ENCODE measurements at places on chromosomes 3 and 15. TPM values are rescaled to one million over a fixed set of nuclear protein-coding genes. Genes with fewer than 3 reads are reported as not detected.

- DNase-seq, result no peak
Observed at GRCh38 chr3:60760145-60760544, 491.1 kb downstream of the FHIT start.

DNA sequence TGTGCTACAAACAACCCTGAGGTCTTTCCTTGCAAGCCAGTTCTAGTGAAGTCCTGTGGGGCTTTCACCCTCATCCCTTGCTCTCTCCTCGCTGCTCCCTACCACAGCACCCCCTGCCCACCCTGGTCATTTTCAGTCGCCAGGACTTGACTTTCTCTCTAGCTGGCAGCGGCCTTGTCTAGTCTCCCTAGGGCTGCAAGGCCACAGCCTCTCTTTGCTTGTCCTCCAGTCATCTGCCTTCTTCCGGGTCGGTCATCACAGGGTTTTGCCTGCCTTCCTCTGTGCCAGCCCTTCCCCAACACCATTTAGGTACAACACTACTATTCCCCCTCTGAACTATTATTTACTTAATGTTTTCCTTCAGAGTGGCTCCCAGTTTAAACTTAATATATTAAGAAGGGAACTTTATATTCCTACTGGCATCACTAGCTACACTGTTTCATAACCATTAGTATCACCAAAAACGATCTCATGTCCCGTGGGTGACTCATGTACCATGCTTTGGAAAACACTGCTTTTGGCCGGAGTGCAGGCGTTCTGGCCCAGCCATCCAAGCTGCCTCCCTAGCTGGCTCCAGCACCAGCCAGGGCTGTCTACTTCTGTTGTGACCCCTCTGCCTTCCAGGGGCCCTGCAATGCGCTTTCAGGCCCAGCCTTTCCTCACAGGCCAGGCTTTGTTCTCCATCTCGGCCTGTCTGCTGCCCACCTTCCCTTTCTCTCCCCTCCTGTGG is 21.4 kb downstream of the FAH start:
- DNase-seq, result no peak

DNA sequence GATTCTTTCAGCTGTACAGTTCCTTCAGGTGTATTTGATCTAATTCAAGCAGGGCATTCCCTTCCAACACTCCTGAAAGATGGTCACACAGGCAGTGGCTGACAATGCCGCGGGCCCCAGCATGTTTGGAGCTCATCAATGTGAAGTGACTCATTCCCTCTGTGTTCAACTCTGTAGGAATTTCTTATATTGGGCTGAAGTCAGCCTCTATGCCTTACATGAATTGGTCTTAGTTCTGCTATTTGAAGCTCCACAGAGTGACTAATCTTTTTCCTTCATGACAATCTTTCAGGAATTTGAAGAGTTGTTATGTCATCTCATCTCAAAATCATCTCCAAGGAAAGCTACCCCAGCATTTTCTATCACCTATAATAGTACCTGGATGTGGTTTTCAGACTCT is 142.5 kb upstream of the C2CD4B start:
- no peak for DNase-seq

- no peak for DNase-seq
Observed at GRCh38 chr15:83282141-83282540, 2.3 kb downstream of the BNC1 start.

The ABHD17C gene
- polyA plus RNA-seq, result 31.4 TPM

The TTC21A gene
- 21.4 TPM for polyA plus RNA-seq
